Naive thymus-derived CD4-positive, alpha-beta T cell (primary cell): ENCODE measurements at places on chromosomes 6 and 20. TPM values are rescaled to one million over a fixed set of nuclear protein-coding genes. Genes with fewer than 3 reads are reported as not detected.
A peak's percentile ranks its signal among the peaks of the same experiment; 100 is the strongest.

DNA sequence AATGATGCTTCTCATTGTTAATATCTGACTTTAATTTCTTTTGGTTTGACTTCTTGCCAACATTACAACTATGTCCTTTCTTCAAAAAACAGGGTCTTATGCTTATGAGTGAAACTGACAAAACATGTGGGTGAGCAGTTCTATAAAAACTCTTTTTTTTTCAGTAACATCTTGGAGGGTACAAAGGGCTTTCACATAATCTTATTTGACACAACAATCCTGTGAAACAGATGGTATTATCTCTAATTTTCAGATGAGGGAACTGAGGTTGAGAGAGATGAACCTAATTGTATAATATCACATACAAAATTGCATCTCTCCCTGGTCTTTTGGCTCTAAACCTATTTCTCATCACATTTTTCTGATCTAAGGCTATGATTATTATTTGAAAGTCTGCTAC is 38.3 kb downstream of the MAPK14 start:
- H3K27me3 ChIP-seq = no peaks in the 10 kb centered on the region
- no peak overlapping the region for H3K27ac ChIP-seq
- H3K36me3 ChIP-seq = no peaks in the 10 kb centered on the region
- H3K4me1 ChIP-seq = no peaks in the 10 kb centered on the region

- H3K27ac ChIP-seq = no peak overlapping the region
- H3K27me3 ChIP-seq = no peaks in the 10 kb centered on the region
- H3K4me1 ChIP-seq = peaks cover 8% of the 10 kb centered on the region
- no peak for DNase-seq
These were observed 5.3 kb downstream of the GMPR start for GRCh38 chr6:16243664-16244063.

- H3K27me3 ChIP-seq = no peaks in the 10 kb centered on the region
- no peak overlapping the region for H3K4me3 ChIP-seq
- H3K36me3 ChIP-seq = no peaks in the 10 kb centered on the region
These were observed 933.4 kb downstream of the TFAP2A start for GRCh38 chr6:9481292-9482029.

Gene RBM24
- not detected for polyA plus RNA-seq

Gene VSX1
- polyA plus RNA-seq = not detected

DNA sequence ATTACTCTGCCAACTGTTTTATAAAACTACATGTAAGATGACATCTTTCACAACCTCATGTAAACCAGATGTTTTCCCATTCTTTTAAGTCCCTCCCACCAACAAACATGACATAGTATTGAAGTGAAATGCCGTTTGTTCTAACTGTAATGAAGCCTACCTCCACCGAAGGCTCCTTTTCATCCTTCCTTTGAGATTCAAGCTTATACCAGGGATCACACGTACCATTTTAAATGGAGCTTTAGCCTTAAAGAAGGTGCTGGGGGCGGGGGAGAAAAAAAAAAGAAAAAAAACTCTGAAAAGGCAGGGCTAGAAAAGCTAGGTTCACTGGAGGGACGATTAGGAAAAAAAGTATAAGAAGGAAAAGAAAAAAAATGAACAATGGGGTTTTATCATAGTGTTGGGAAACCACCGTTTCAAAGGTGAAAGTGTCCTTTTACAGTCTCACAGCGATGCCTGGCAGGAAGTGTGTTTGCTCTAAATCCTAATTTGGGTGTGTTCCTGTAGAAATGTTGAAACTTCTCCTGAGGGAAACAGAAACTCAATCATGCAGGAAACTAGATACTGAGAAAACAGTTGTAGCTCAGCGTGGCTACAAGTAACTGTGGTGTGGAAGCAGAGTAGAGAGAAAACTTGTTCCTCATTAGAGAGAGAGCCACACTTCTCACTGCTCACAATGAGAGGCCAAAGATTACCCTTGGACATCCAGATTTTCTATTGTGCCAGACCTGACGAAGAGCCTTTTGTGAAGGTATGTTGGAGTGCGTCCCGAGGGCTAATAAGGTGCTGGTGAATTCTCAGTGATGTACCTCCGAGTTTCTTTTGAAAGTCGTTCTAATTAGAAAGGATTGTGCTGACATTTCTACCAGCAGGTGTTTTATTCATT is 37.6 kb upstream of the HINT3 start:
- peak overlapping the region; percentile 68 for H3K27ac ChIP-seq
- peak overlapping the region; percentile 34 for H3K4me3 ChIP-seq
- DNase-seq = peak; percentile 15
- peaks cover 11% of the 10 kb centered on the region for H3K4me1 ChIP-seq
- H3K27me3 ChIP-seq = no peaks in the 10 kb centered on the region
- H3K36me3 ChIP-seq = peaks cover 14% of the 10 kb centered on the region

DNA sequence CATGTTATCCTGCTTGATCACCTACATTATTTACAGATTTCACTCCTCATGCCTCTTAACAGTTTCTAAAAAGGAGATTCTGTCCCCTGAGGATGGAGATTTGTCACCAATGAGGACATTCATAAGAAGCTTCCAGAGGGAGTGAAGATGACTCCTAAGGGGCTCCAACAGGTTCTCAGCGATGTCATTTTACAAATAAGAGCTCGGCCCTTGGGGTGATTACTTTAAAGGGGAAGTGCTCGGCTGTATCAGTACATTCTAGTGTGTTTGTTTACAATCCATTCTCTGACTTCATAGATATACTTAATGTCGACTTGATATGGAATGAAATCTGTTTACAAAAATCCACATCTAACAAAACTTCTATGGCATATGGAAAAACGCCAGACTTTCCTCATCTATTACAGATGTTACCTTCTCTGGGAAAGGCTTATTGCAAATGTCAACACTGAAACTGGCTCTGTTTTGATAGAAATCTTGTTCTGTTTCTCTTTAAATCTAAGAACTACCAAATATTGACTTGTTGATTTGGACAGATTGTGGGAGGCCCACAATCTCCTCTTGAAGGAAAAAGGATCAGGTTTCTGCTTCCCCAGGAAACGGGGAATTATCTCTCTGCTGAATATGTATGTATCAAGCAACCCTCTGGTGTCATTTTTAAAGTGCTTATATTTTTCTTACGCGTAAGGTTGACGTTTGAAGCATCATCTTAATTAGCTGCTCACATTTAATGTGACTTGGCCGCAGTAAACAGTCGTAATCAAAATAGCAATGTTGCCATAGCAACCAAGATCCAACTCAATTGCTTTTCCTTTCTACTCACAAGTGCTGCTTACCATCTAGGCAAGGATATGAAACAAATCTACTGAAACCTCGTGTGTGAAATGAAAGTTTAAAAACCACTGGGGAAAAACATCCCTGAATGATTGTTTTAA is 95.7 kb downstream of the SHLD1 start:
- no peaks in the 10 kb centered on the region for H3K36me3 ChIP-seq
- no peak overlapping the region for H3K4me3 ChIP-seq
- H3K27ac ChIP-seq = no peak overlapping the region
- DNase-seq = no peak
- H3K4me1 ChIP-seq = peaks cover 35% of the 10 kb centered on the region
- H3K27me3 ChIP-seq = no peaks in the 10 kb centered on the region
